GM18507 (cell line): ENCODE measurements at places on chromosomes 5 and 9.

DNA sequence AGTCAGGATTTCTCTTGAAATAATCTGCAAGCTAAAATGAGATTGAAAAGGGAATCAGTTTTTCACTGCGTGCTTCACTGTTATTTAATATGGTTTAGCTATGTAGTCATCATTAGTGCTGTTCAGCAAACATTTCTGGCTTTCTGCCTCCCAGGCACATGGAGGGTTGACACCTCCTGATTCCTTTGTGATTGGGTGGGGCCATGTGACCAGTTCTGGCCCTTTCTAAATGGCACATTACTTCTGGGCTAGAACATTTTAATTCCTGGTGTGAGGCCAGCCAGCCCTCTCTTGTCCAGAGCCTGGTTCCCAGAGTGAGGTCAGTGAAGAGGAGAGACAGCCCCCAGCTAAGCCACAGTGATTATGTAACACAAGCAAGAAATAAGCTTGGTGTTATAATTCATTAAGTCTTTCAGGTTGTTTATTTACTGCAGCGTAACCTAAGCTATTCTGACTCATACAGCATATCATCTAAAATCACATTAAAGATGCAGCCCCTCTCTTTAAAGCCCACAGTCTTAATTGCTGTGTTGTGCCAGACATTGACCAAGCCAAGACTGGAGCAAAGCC is 17.4 kb upstream of the ARSI start:
- no peak for DNase-seq

DNA sequence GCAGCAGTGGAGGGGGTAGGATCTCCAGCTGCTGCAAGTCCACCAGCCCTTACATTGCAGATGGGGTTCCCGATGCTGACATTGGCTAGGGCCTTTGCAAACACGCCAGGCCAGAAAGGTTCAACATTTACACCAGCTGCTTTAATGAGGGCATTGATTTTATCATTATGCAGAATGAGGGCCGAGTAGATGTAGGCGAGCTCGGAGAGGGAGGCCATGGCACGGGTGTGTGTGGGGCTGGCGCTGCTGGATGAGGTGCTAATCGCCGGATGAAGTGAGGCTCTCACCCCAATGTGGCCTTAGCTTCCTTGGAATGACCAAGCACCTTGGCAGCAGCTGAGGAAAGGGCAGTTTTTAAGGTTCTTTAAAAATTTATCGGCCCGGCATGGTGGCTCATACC is 27.4 kb downstream of the PHAX start:
- DNase-seq = no peak

DNA sequence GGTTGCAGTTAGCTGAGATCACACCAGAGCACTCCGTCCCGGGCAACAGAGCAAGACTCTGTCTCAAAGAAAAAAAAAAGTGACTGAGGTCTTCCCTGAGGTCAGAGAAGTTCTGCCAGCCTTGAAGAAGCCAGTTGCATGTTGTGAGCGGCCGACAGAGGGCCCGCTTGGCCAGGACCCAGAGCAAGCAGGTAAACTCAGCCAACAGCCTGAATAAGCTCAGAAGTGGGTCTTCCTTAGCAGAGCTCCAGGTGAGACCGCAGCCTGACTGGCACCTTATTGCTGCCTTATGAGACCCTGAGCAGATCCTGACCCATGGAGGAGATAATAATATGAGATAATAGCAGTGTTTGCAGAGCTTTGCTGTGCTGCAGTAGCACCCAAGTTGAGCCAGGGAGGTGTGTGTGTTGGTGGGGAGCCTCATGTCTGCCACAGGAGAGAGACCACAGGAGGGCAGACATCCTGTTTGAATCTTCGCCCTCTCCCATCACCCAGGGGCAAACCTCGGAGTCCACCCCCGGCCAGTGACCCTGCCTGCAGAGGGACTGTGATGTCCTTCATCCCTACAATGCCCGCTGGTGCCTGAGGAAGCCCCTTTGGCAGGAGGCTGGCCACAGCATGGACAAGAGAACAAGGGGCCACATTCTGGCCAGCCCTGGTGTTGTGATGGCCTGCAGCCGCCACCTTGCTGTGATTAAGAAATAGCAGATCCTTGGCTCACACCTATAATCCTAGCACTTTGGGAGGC is 10.8 kb upstream of the BARX1 start:
- DNase-seq = no peak

DNA sequence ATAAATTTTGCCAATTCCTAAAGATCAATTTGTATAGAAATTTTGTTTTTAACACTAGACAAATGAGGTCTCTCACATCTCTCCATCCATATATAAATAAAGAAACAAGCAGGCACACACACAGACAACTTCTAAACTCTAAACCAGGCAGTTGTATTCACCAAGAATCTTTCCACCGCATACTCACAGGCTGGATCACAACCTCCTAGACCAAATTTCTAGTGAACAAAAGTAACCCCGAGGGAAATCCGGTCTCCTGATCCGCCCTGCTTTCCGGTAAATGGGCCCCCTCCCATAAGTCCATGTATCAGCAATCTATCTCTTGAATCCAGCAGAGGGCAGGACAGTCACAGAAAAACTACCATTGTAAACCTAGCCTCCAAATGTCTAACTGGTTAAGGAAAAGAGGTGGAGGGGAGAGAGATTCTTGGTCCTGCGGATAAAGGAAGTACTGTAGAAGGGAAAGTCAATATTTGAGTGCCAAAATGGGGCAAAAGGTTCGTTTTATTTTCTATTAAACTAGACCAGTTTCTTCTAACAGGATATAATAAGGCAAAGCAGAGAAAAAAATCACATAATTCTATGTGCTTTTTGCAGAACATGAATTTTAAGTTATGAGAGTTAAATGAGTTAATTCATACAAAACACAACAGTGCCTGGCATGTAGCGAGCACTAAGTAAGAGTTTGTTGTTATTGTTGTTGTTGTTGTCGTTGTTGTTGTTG is 4.8 kb upstream of the SMU1 start:
- peak; percentile 36 for DNase-seq

DNA sequence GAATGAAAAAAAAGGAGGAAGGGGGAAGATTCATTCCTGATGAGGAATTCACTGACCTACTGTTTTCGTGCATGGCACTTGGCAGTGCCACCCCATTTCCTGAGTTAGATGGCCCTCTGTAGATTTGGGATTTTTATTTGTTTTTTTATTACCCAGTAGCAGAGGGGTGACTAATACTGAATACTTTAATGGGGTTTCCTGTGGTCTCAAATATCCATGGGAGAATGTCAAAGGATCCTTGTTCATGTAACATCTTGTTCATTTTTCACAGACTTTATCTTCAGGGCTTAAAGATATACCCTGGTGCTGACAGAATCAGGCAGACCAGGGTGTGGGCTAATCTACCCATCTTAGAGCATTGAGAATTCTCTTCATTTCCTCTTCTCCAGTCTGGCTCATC is 93.0 kb downstream of the MAMDC2 start:
- no peak for DNase-seq

- DNase-seq = no peak
Observed at GRCh38 chr9:77582961-77583576, 65.1 kb downstream of the GNA14 start.

GRCh38 chr5:67431191-67431590 is 234.6 kb upstream of the CD180 start:
- DNase-seq = no peak

DNA sequence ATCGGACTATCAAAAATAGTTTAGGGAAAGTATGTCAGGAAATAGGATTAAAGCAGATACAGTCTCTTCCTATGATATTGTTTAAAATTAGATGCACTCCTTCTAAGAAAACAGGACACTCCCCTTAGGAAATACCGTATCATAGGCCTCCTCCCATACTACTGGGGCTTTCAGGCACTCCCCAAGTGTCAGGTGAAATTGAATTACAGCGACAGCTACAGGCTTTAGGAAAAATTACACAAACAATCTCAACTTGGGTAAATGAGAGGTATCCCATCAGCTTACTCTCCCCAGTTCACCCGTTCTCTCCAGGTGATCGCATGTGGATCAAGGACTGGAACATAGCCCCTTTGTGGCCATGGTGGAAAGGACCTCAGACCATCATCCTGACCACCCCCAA is 110.4 kb upstream of the EPB41L4A start:
- no peak for DNase-seq

DNA sequence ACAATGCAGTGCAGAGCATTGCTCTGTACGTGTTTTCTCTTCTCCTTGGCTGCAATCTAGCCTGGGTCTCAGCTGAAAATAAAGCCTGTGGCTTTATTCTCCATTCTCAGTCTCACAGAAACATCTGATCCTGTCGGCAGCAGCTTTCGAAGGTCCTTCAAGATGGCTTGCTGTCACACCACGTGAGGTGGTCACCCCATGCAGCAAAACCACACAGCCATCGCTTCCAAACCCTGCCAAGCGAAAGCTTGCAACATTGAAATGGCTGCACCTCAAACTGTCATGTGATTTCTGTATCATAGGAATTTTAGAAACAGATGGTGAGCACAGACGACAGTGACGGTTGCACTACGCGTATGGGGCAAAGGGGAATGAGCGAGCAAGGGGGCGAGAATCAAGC is 98.5 kb upstream of the SMARCA2 start:
- no peak for DNase-seq

GRCh38 chr5:38764937-38765391 is 80.8 kb upstream of the OSMR start:
- no peak for DNase-seq

DNA sequence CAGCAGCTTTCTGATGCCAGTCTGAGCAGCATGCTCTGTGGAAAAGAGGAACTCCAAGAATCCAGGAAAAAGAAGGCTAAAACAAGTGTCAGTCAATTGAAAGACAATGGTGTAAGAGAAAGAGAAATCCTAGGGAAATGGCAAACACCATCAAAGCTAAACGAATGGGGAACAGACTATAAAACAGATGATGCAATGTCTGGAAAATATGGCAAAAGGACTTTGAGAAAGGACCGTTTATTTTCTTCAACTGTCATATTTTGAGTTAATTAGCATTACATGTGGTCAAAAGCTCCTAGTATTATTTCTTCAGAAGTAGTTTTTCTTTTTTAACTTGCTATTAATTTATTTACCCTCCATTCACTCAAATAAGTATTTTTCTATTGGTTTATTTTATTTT is 465.2 kb downstream of the LRRC70 start:
- DNase-seq = no peak

- DNase-seq = no peak
Observed at GRCh38 chr5:36239370-36240293, 2.1 kb downstream of the NADK2 start.

- no peak for DNase-seq
Observed at GRCh38 chr5:43150748-43151147, 30.0 kb downstream of the ZNF131 start.

- DNase-seq = no peak
Observed at GRCh38 chr9:135939351-135940265, 21.6 kb downstream of the UBAC1 start.

DNA sequence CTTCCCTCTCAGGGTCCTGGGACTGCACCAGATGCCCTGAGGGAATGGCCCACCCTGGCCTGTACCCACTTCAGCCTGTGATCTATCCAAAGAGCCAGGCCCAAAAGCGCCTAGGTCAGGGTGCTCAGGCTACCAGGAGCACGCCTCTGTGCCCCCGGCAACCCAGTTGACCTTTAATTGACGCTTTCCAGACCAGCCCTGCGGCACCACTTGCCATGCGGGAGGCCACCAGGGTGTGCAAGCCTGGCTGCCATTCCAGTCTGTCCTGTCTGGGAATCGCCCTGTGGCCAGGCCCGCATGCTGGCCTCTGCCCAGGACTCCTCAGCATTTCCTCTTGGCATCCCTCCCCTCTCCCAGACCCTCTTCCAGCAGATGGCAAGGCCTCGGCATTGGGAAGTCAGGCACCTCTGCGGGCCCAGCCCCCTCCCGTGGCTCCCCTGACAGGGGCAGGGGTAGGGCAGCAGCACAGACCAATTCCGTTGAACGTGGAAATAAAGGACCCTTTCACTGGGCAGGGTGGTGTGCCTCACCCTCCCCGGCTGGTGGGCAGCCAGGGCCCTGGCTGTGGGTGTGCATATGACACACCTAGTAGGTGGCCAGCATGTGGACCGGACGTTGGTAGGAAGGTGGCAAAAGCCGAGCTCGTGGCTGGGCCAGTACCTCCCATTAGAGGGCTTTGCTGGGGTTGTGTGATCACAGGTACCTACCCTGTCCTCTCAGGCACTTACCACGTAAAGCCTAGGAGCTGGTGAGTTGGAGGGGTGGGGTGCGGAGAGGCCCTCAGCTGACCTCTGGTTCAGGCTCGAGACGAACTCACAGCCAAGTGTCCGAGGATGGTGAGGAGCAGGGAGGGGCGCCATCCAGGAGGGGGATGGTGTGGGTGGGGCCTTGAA is 3.5 kb upstream of the AIF1L start:
- DNase-seq = no peak

DNA sequence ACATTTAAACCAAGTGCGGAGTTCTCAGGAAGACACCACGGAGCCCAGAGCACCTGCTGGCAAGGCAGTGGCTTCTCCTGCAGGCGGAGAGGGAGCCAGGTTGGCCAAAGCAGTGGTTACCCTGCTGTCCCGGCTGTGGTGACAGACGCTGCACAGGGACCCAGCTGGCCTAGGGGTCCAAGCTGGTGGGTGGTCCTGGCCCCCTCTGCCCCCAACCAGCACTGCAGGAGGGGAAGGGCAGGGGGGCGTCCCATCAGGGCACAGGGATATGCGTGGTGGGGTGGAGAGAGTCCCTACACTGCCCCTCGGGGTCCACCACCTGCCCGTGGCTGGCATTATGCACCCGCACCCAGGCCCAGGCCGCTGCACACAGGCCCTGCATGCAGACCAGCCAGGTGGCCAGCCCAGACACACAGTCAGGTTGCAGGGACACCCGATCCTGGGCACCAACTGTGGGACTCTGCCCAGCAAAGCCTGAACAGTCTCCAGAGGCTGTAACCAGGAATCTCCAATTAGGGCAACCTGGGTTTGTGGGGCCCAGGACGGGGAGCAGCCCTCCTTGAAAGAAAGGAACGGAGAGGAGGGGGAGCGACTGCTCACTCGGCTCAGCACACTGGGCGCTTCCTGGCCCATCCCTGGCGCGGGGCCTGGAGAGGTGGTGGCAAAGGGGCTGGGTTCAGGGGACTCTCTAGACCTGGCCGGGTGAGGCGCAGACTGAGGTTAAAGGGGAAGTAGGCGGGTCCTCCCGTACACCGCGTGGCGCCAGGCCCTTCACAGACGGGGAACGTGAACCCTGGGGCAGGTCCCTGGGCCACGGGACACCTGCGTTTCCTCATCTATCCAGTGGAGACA is 46.3 kb downstream of the NACC2 start:
- no peak for DNase-seq

GRCh38 chr9:83992901-83993300 is 12.3 kb downstream of the RMI1 start:
- DNase-seq = no peak

- no peak for DNase-seq
Observed at GRCh38 chr5:136655468-136655867, 290.1 kb upstream of the TRPC7 start.
